ENCODE measurements at places on chromosomes 1 and 21. TPM values are rescaled to one million over a fixed set of nuclear protein-coding genes. Genes with fewer than 3 reads are reported as not detected.

DNA sequence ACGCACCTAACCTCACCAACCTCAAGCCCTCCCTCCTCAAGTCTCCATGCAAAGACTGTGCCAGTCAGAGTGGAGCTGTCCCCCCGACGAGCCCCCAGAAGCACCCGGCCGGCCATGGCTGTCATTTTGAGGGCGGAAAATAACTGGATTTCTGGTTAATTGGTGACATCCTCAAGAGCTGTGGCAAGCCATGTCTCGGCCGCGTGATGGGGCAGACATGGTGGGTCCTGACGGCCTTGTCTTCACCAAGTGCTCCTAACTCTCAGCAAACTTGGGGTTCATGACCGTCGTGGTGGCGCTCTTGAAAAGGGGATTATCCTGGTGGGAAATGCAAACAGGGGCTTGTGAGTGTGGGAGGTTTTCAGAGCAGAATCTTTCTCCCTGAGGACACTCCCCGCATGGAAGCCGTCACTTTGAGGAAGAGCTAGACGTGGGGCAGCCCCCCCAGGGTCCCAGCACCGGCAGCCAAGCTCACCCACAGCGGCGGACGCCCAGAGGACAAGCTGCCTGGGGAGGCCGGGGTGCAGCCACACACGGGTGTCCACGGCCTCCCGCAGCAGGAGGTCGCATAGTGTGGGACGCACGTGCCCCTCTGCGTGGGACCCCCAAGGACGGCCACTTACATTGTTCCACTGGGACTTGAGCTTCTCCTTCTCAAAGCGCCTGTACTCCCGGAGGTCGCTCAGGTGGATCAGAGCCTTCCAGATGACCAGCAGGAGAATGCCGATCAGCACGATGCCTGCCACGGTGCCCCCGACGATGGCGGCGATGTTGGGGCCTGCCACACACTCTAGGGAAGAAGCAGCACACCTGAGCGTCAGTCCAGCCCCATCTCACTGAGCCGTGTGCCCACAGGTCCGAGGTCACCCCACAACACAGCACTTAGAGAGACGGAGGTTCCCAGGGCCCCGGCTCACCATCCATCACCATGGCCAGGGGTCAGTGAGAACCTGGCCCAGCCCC is 12.9 kb upstream of the PTTG1IP start:
- H3K4me1 ChIP-seq: peaks cover 25% of the 10 kb centered on the region
- no peak overlapping the region for H3K4me3 ChIP-seq
- peaks cover 3% of the 10 kb centered on the region for H3K36me3 ChIP-seq
- H3K27me3 ChIP-seq: no peaks in the 10 kb centered on the region
- H3K27ac ChIP-seq: no peak overlapping the region

- H3K36me3 ChIP-seq: no peaks in the 10 kb centered on the region
- no peak for DNase-seq
- H3K27me3 ChIP-seq: 0 out of 2 replicates have a peak, but pooled peaks cover 6% of the 10 kb centered on the region
- H3K27ac ChIP-seq: no peak overlapping the region
These were observed 2.0 kb downstream of the GRHL3 start for GRCh38 chr1:24321126-24321525.

GRCh38 chr1:27856561-27857343 is 15.6 kb upstream of the THEMIS2 start:
- no peaks in the 10 kb centered on the region for H3K27me3 ChIP-seq
- no peak overlapping the region for H3K27ac ChIP-seq
- H3K4me1 ChIP-seq: peaks cover 6% of the 10 kb centered on the region

GRCh38 chr1:243582326-243582725 is 267.7 kb downstream of the AKT3 start:
- no peaks in the 10 kb centered on the region for H3K36me3 ChIP-seq
- no peak overlapping the region for H3K4me3 ChIP-seq
- H3K4me1 ChIP-seq: no peaks in the 10 kb centered on the region
- H3K27ac ChIP-seq: no peak overlapping the region

GPR89A gene
- 35.1 TPM for total RNA-seq

TMPRSS3 gene
- total RNA-seq: not detected

AHCYL1 gene
- total RNA-seq: 34.0 TPM

LRRC38 gene
- not detected for total RNA-seq
